Liver (tissue), 10 donors: ENCODE measurements at places on chromosomes 7 and 10.

DNA sequence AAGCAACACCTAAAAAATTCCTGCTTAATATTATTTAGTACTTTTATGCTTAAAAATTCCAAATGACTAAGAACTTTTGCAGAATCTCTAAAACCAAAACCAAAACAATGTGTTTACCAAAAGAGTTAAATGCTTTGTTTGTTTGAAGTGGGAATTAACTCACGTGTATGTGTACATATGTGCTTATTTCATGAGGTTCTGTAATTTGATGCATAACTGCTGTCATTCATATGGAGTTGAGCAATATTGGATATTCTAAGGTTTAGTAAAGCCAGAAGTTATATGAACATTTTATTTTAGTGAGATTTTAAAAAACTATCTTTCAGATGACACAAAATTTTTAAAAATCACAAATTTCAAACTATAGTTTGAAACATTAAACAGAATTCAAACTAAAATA, 157.1 kb downstream of the PIP4K2A start:
- DNase-seq, result no peak

GRCh38 chr7:129702761-129703338, 91.3 kb downstream of the NRF1 start:
- DNase-seq, result no peak

GRCh38 chr10:60495338-60496055, 105.8 kb upstream of the ANK3 start:
- no peak for DNase-seq

GRCh38 chr10:114545071-114545470, 113.0 kb downstream of the ABLIM1 start:
- DNase-seq, result no peak

- DNase-seq, result no peak
Measured at GRCh38 chr10:127398140-127398970, 150.8 kb upstream of the NPS start.

- no peak for DNase-seq
Measured at GRCh38 chr10:133465950-133466474, 12.3 kb downstream of the SCART1 start.

GRCh38 chr10:58577437-58577777, 64.7 kb downstream of the BICC1 start:
- no peak for DNase-seq

GRCh38 chr10:6143181-6143580, 54.3 kb downstream of the RBM17 start:
- DNase-seq, result no peak

DNA sequence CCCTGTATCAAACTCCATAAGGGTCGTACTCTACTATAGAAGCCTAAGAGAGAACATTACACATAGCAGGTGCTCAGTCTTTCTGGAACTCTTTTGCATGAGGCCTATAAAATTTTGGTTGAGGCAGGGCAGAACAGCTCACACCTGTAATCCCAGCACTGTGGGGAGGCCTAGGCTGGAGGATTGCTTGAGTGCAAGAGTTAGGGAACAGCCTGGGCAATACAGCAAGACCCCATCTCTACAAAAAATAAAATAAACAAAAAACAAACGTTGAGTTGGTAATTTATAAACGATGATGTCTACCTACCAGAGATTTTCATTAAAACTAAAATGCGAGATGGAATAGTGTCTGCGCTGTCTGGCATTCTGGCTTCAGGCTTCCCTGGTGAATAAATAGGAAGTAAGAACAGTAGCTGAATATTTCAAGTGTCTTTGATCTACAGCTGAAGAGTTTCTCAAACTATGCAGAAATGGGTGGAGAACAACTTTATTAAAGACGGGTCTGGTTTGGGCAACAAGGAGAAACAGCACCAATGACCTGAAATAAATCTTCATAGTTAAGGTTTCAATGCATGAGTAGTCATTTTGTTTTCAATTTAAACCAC, 774 bp downstream of the PON2 start:
- DNase-seq, result no peak

DNA sequence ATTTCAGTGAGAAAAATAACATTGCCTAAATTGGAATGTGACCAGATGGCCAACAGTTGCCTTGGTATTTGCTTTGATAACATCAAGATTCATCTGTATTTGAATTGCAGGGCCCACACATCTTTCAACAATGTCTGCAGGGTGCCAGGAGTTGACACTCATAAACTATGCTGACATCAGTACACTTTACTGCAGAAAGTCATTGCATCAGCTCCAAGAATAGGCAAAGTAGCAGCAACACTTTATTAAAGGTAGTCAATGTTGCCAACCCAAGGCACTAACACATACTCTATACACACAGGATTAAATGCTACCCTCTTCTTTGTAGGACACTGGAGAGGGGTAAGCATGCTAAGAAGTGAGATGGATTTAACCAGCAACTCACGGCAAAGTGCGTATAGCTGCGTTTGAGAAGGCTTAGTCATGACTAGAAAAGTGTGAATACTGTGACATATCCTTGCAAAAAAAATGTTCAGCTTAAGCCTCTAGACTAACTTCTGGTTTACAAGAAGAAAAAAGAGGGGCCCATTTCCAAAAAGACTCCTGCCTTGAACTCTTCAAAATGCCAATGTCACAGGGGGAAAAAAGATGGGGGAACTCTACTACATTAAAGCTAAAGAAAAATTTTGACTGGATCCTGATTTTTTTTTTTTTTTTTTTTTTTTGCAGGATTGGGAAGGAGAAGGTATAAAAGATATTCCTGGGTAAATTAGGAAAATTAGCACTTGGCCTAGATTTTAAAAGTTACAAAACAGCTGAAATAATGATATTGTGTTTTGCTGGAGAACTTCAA, 2.2 kb downstream of the BBIP1 start:
- no peak for DNase-seq

DNA sequence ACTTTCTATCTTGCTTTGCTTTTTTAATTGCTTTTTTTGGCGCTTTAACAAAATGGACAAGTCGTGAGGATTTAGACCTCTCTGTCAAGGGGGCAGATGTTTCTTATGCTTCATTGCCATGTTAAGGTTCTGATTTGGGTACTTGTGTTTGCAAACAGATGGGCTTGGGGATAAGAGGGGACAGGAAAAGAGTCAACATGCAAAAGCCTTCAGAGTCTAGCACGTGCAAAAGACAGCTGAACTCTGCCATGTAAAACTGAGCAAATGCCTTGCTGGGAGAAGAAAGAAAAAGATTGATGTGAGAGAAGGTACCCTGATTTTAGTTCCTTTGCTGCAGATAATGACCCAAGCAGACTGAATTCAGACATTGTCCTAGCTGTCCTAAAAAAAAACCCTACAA, 173.1 kb downstream of the KIAA1217 start:
- no peak for DNase-seq

DNA sequence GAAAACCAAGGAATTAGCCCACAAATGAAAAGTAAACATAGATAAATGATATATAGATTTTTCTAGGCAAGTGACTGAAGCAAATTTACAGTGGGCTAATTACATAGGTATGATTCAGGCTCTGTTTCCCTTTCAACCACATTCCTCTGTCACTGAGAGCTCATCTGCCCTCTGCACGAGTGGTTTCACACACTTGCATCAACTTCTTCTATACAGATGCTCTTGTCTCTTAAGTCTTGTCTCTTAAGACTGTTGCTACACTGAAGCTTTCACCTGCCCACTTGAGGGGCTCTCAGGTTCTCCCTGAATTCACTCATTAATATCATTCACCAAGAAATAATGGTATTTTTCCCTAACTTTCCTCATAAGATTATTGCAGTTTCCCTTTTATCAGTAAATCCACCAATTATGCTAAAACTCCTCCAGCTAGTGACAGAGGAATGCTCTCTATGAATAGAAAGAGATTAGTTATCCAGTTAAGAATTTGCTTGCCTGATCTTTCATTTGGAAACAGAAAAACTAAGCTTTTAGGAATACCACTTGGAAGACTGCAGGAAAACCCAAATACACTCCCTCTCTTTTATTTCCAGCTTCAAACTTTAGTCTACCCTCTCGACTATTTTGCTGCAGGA, 95.7 kb downstream of the ELAPOR2 start:
- DNase-seq, result no peak

- DNase-seq, result no peak
Measured at GRCh38 chr10:55404094-55404493, 603.1 kb upstream of the PCDH15 start.

DNA sequence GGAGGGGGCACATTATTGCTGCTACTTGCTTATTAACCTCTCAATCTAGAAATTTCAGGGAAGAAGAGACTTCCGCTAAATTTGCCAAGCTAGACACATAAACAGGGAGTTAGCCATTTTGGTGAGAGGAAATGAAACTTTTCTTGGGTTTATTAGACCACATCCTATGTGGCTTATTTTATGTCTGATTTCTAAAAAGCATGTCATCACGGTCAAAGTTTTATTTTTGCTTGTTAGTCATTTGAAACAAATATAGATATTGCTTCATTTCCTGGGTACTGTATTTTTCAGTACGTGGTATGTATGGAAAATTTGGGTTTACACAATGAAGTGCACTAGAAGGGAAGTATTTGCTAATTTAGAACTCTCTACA, 144.1 kb downstream of the TCF7L2 start:
- DNase-seq, result no peak

GRCh38 chr10:11760151-11760550, 18.0 kb downstream of the ECHDC3 start:
- DNase-seq, result no peak

DNA sequence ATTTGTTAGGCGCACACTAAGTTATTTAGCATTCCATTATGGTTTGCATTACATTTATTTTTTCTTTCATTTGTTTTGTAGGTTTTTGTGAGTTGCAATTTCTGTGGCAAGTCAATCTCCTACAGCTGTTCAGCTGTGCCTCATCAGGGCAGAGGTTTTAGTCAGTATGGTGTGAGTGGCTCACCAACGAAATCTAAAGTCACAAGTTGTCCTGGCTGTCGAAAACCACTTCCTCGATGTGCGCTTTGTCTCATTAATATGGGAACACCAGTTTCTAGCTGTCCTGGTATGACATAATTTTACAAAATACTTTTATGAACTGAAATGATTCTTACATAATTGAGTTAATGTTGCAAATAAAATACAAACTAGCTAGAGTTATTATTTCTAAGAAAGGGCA, 29.5 kb downstream of the MIOS start:
- DNase-seq, result no peak

GRCh38 chr7:30921540-30922401, 10.1 kb downstream of the AQP1 start:
- DNase-seq, result peak; percentile 33

GRCh38 chr7:151579644-151580043, 59.9 kb upstream of the RHEB start:
- no peak for DNase-seq

DNA sequence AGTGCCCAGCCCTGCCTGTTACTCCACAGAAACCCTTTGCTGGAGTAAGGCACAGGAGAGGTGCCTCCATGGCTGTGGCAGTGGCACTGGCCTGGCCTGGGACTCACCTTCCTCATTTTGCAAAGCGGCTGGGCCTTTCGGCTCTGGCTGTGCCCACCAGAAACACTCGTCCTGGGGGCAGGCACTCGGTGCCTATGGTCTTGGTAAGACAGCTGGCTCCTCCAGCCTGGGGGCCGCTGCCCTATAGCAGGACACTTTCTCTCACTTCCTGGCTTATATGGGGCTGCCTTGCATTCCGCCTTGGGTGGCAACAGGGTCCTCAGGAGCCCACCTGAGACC, 13.2 kb downstream of the ZMIZ1 start:
- no peak for DNase-seq

- no peak for DNase-seq
Measured at GRCh38 chr10:79203833-79204232, 135.1 kb downstream of the ZMIZ1 start.

DNA sequence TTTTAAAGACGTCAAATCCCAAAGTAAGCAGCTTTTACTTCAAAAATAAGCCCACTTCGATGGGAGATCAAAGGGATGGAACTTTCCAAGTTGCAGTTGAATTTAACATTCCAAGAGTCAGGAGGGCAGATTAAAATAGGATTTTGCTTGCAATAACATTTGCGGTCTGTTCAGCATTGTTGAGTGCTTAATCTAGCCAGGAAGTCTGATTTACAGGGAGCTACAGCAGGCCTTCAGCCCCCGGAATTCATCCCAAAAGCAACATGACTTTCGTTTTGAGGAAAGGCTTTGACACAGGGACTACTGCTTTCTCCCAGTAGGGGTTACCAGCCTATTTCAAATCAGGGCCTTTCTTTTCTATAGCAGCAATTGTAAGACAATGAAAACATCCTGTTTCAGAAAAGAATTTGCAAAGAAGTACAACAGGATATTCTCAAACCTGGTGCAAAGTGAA, 279.6 kb upstream of the PITRM1 start:
- no peak for DNase-seq

GRCh38 chr7:101216860-101217387, 457 bp downstream of the PLOD3 start:
- peak; percentile 41 for DNase-seq

DNA sequence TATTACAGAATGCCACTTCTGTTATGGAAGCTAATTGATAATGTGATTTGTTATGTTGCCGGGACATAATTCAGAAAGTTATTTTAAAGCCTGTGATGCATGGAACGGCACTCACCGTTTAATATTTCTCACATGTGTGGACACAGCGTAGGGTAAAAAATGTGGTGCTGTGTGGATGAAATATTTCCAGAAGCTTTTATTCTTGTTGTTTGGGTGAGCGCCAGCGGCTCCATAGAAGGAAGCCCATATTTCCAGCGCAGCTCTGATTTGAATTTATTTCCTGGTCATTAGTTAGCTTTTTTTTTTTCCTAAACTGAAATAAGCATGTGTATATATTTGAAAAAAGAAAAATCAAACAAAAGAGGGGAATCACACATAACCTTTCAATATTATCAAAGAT, 20.2 kb upstream of the NKX6-2 start:
- no peak for DNase-seq

- DNase-seq, result peak; percentile 57
Measured at GRCh38 chr7:131945313-131945911, 389.0 kb upstream of the PODXL start.

- no peak for DNase-seq
Measured at GRCh38 chr10:77478247-77478961, 159.2 kb downstream of the KCNMA1 start.

- DNase-seq, result no peak
Measured at GRCh38 chr7:20236790-20237189, 19.6 kb upstream of the MACC1 start.

DNA sequence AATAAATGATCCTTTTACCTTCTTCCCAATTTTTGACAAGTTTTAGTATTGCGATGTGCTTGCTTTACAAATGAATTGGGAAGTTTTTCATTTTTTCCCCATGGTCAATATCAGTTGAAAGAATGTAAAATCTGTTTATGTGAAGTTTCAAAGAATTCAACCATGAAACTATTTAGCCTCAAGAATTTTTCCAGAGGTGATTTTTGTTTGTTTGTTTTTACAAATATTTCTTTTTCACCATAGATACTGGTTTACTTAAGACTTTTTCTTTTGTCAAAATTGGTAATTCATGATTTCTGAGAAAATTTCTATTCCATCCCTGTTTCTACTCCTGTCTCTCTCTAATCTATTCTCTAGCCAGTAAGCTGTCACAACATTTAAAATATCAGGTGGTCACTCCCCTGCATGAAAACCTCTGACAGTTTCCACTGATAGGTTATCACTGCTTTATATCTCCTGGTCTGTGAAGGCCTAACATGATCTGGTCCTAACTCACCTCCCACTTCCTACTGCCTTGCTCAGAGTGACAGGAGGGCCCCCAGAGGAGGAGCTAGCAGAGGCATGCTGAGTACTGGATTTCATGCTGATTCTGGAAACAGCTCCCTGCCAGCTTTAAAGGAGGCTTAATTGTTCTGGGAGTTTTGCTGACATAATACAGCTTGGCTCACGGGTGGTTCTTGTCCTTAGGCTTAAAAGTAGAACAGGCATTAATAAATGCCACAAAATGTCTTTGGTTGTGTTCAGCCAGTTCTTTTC, 7.6 kb upstream of the ARMS2 start:
- no peak for DNase-seq

GRCh38 chr7:12951397-12951801, 264.0 kb downstream of the ARL4A start:
- DNase-seq, result no peak

- DNase-seq, result no peak
Measured at GRCh38 chr7:70673778-70674570, 458.0 kb upstream of the GALNT17 start.
